Ureter (tissue), 1 donor: ENCODE measurements at places on chromosomes 7 and 10. TPM values are rescaled to one million over a fixed set of nuclear protein-coding genes. Genes with fewer than 3 reads are reported as not detected.
A peak's percentile ranks its signal among the peaks of the same experiment; 100 is the strongest.

ERVW-1 gene
- not detected for total RNA-seq

DNA sequence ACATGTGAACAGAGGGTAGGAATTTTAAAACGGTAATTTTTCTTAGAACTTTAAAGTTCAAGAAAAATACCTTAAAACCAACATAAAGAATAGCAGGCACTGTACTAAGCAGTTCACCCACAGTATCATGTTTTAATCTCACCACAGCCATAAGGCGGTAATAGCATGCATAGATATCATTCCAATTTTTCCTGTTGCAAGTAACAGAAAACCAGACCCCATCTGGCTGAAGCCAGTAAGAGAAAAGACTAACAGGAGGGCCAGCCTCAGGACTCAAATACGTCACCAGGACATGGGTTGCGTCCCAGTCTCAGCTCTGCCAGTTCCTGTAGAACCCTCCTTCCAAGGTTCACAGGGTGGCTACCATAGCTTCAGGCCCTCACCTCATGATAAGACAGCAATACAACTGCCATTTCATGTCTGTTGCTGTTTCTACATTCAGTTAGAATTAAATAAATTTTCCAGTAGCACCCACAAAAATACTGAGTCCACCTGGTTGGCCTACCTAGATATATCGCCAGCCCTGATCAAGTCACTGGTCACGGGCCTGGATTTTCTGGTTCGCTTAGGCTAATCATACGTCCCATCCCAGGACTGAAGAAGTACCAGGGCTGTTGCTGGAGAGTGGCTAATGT is 2.0 kb upstream of the RNF32 start:
- no peak for DNase-seq

METTL27 gene
- total RNA-seq, result 14.4 TPM

- DNase-seq, result no peak
Measured at GRCh38 chr10:102540023-102540422, 36.3 kb downstream of the SUFU start.

GRCh38 chr7:12570534-12571461 is at the start of gene SCIN:
TSS of gene SCIN (plus strand) at chr7:12570720. CDS start at chr7:12570787, 67 bp downstream.
- peak; percentile 62 for DNase-seq

DNA sequence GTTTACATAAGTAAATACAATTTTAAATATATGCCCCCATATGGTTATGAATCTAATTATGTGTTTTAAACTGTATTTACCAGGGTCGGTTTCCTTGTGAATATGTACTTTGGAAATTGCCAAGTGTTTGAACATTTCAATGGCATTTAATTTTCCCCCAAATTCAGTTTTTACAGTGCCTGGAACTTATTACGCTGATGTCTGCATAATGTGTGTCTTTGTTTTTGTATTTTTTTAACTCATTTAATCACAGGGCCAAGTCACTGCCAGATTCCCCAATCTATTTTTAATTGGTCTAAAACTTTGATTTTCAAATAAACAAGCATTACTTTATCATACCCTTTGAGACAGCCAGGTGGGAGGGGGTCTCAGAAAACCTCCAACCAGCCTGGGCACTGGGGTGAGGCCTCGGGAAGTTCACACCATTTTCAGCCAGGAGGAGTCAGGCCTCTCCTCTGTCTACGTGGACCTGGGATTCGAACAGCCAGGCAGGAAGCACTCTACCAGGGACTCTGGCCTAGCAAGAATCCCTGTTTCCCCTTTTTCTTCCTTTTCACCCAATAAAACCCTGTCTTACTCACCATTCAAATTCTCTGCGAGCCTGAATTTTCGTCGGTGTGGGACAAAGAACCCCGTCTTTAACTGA is 151.5 kb upstream of the COL1A2 start:
- DNase-seq, result no peak

CALML3 gene
- total RNA-seq, result not detected

- DNase-seq, result no peak
Measured at GRCh38 chr10:86077871-86078638, 288.5 kb downstream of the GRID1 start.

- DNase-seq, result no peak
Measured at GRCh38 chr7:115229401-115230105, 307.7 kb downstream of the MDFIC start.

RADIL gene
- total RNA-seq, result 4.7 TPM

GRCh38 chr10:63348245-63348850 is 117.4 kb downstream of the JMJD1C start:
- DNase-seq, result no peak
